Right kidney (tissue), 9 donors: ENCODE measurements at places on chromosomes 16 and 17.
A peak's percentile ranks its signal among the peaks of the same experiment; 100 is the strongest.

GRCh38 chr17:78256707-78257591 is 25.5 kb downstream of the TMEM235 start:
- DNase-seq = peak; percentile 17

DNA sequence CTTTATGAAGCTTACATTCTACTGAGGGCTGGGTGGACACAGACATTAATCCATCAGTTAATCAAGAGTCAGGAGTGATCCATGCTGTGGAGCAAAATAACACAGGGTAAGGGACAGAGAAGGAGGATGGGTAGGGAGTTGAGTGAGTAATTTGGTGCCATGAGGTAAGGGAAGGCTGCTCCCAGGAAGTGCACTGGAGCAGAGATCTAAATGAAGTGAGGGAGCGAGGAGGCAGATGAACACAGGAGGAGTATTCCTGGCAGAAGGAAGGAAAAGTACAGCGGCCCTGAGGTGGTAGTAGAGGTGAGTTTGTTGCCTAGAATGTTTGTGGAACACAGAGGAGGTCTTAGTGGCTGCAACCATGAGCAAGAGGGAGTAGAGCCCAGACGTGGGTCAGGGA is 34.8 kb downstream of the ASIC2 start:
- no peak for DNase-seq

DNA sequence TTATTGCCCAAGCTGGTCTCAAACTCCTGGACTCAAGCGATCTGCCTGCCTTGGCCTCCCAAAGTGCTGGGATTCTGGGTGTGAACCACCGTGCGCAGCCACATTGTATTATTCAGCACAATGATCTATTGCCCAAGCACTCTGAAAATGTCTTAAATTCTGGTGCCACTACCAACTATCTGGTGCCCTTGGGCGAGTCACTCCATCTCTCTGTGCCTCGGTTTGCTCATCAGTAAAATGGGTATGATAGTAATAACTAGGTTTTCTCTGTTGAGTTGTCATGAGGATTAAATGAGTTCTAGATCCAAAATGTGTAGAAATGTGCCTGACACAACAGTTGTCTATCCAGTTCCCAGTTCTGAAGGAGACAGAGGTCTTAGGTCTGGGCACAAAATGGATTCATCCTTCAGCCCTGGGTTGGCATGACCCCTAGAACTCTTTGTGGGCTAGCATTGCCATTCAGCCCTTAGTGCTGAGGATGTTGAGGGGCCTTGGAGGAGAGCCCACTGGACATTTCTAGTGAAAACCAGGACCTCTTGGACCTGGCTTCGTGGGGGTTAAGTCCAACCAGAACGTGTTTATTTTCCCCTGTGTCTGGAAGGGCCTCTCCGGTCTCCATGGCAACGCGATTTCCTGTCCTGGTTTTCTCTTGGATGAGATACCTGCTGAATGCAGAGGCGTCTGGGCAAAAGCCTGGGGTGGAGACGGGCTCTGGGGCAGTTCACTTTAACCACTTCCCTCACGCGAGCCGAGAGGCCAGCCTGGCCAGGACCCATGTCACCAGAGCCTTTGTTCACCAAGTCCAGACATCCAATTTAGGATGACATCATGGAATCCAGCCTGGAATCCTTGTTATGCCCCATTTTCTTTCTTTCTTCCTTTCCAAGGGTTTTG is 43.7 kb upstream of the TNRC6A start:
- peak; percentile 67 for DNase-seq

GRCh38 chr16:79092846-79093245 is 507.7 kb downstream of the MAF start:
- DNase-seq = no peak

- no peak for DNase-seq
Measured at GRCh38 chr16:85850344-85850880, 48.5 kb upstream of the IRF8 start.

DNA sequence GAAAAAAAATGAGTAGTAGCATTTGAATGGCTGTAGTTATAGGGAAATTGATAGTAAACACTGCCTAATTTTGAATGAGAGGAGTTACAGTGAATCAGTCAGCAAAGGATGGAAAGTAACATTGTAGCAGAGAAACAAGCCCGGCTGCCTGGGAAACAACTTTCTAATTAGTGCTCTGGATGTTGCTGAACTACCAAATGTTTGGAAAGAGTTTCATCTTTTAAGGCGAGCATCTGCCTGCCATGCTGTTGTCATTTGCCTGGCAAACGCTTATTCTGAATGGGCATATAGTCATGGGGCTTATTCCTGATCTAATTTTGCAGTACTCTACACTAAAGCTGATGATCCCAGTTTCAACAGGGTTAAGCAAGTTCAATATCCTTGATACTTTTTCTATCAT is 138.6 kb downstream of the CDH11 start:
- DNase-seq = no peak

DNA sequence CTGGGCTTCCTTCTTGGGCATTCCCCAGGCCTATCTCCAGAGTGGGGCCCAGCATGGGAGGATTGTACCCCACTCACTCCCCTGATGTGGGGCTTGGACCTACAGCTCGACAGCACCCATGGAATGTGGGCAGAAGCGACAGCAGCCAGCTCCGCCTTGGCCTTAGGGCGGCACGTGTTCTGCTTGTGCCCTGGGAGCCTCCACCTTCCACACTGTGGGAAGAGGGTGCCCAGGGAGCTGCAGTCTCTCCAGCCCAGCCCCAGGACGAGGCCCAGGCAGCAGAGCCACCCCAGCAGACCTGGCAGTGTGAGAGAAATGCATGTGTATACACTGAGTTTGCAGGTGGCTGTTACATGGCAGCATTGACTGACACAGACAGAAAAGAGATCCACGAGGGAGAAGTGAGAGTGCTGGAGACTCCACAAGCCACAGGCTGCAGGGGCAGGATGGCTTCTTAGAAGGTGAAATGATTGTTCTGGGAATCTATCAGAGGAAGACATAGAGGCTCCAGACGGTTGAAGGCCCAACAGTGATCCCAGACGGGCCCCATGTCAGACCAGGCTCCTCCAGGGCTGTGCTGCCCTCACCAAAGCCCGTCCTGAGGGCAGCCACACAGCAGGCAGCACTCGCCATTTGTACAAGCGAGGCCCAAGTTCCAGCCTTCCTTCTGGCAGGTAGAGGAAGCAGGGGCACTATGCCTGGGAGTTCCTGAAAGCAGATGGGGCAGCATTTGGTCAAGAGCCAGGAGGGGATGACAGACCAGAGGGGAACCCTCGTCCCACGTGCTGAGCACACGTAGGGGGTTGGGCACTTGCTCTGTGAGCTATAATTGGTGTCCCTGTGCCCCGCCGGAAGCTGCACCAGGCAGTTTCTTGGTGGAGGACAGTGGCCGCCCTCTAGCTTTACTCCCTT is 2.8 kb upstream of the DNASE1 start:
- no peak for DNase-seq

DNA sequence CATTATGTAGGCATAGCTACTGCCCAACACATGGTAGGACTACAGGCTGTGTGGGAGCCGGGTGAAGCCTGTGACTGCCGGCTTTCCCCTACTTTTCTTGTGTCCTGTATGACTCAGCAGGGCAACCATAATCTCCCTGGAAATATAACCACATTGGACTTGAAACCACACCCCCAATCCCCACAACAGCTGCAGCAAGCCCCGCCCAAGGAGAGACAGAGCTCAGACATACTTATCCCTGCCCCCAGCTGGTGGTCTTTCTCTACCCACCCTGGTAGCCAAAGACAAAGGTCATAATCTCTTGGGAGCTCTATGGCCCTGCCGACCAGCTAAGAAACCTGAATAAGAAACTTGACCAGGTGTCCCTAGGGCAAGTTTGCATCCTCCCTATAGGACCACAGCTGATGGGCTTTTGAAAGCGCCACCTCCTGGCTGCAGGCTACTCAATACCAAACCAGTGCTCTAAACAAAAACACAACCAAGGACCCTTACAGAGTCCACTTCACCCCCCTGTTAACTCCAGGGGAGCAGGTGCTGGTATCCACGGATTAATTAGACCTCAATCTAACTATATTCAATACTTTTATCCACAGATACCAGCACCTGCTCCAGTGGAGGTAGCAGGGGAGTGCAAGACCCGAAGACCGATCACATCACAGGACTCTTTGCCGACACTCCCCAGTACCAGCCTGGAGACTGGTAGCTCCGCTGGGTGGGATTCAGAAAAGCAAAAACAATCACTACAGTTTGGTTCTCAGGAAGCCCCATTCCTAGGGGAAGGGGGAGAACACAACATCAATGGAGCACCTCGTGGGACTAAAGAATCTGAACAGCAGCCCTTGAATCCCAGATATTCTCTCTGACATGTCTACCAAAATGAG is 91.2 kb downstream of the IRX5 start:
- no peak for DNase-seq

GRCh38 chr17:80393961-80394360 is 21.0 kb upstream of the ENDOV start:
- DNase-seq = no peak

DNA sequence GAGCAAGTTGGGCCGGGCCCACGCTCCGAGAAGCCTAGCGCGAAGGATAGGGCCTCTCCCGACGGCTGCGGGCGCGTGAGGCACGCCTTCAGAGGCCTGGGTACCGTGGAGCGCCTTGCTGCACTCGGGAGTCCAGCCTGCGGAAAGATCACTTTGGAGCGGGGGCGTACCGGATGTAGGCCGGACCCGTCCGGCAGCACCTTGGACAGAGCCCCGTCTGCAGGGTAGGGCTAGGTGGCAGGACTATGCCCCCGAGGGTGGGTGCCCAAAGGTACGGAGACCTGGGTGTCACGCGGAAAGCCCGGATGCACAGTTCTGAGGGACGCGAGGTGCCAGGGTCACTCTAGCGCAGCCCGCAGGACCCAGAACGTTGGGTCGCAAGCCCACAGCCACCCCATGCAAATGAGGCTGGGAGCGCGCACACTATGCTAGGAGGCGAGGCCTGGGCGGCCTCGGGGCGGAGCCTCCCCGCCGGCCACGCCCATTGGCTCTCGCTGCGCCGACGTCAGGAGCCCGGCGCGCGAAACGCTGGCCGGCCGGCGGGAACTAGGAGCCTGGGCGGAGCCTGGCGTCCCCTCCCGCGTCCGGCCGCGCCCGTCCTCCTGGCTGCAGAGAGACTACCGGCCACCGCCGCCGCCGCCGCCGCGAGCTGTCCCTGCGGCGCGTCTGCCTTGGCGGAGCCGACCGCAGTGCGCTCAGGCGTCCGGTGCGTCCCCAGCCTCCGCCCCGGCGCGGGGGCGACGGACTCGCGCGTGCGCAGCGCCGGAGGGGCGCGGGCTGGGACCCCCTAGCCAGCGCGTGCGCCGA is at the start of gene PAQR4:
Gene PAQR4 (plus strand): TSS at position 611 of the 807 bp plus-strand sequence. CDS start 327 bp downstream, outside the sequence.
- peak; percentile 98 for DNase-seq

GRCh38 chr16:85948616-85949265 is 49.8 kb downstream of the IRF8 start:
- no peak for DNase-seq

DNA sequence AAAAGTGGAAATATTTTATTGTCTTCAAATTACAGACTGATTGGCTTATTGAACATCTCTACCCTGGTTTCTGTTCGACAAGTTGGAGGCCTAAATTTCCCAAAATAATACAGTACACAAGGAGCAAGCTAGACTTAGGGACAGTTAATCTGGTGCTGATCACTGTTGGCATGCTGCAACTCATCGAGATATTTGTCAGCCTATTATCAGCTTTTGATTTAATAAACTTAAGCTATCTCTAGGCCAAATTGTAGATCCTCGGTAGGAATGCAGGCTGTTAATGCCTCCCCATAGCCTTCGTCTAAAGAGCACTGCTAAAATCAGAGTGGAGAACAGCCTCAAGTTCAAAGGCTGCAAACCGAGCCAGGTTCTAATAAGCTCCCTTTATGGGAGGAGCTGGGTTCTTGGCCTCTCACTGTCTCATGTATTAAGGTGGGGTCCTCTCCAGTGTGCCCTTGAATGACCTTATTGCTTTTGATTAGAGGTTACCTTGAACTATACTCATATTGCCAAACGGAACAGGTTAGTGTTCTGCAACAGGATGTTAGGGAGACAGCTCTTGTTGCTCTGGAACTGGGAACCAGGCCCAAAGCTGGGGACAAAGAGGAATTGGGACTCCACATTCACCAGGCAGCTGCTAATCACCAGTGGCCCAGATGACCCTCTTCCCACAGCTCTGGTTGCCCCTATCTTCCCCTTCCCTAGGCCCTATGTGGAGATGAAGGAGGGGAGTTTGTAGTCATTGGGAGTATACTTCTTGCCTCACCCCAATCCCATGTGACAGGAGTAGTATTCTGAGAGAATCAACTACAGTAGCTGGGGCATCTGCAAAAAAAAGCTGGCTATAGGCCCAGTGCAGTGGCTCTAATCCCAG is 69.5 kb upstream of the NOL11 start:
- no peak for DNase-seq

GRCh38 chr17:80603396-80603795 is 58.8 kb downstream of the RPTOR start:
- no peak for DNase-seq

DNA sequence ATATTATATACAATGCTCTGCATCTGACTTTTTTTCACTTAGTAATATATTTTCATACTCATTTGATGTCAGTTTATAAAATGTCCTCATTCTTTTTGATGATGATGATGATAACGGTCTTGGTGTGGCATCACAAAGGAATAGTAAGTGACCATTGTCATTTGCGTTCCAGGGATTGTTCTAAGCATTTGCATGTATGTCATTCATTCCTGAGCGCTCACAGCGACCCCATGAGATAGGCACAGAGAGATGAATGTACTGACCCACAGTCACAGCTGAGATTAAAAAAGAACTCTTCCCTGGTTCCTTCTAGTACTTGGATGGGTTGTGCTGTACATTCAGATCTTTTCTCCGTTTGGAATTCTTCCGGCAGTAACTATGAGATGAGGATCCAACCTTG is 21.2 kb upstream of the MSI2 start:
- DNase-seq = no peak

DNA sequence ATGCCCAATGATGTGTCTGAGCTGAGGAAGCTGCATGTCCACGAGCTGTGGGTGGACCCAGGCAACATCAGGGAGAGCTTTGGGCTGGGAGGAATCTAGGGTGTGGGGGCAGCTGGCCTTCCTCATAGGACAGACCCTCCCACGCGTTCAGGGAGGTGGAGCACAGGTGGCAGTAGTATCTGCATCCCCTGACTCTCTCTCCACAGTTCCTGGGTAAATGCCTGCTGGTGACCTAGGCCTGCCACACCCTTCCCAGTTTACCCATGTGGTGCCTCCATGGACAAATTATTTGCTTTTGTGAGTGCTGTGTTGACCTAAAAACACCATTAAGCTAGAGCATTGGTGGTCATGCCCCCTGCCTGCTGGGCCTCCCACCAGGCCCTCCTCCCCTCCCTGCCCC is 3.2 kb downstream of the HBM start:
- no peak for DNase-seq

GRCh38 chr17:70137451-70138230 is 31.7 kb upstream of the KCNJ2 start:
- peak; percentile 20 for DNase-seq
